NT2/D1 (cell line): ENCODE measurements at places on chromosomes 6 and 20.

DNA sequence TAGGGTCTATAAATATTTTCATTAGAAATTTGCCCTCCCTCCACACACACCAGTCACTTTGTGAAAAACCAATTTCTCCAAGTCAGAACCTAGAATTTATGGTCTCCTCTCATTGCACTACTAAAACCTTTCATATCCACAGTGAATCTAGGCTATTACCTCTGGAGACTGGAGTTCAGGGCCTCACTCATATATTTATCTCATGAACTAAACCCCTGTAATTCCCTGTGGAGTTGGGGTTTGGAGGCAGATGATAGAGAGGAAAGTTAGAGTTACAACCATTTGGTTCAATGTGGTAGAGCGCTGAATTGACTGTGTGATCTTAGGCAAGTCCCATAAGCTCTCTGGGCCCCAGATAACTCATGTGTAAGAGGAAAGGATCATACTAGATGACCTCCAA, 18.2 kb upstream of the CEP85L start:
- no peak for DNase-seq

DNA sequence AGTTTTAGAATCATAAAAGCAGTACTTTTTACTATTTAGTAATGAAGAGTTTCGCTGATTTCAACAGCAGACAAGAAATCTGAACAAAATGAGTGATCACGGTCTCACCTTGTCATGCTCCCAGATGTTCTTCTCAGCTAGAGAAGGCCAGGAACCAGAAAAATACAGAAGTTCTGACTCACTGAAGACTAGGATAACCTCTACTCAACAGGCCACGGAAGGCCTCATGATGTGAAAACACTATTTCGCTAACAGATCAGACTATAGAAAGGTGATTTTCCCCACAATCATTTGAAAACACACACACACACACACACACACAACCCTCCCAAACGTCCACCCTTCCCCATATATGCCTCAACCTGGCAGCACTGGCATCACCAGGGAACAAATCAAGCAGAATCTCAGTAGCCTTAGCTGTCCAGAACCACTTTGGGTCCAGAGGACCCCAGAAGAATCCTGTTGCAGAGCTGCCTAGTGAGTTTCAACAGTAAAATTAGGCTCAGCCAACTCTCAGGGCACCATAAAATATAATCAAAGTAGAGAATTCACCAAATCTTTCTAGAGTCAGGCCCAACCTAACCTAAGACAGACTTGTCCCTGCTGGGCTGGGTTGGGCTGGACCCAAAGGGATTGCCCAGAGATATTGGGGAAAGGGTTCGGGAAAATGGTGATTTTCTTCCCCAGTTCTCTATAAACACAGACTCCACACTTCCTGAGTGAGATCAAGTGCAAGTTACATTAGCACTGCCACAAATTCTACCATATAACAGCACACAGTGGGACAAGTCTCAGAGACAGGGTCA, 7.9 kb downstream of the EXOC2 start:
- DNase-seq, result no peak

DNA sequence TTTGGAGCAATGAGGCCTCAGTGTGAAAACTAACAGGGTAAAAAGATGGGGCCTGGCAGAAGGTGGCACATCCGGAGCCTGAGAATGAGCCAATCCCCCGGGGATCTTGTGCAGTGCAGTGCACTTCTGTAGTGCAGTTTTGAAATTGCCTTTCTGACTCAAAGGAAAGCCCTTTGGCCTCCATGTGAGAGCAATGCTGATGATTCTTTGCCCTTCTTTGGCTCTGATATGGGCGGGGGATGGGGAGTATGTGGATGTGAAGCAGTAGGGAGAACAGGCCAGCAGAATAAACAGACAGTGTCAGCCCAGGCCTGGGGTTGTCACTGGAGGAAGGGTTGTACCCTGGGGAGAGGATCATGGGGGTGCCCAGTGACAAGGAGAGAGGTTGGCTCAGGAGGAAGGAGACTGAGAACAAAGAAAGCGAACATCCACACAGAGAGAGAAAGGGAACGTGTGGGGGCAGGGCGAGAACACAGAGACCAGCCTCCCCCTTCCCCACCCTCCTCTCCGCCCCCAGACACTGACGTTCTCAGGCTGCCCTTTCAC, 351.2 kb downstream of the CDC5L start:
- no peak for DNase-seq

GRCh38 chr6:26240157-26241032, 124.6 kb upstream of the BTN3A2 start:
- no peak for DNase-seq

DNA sequence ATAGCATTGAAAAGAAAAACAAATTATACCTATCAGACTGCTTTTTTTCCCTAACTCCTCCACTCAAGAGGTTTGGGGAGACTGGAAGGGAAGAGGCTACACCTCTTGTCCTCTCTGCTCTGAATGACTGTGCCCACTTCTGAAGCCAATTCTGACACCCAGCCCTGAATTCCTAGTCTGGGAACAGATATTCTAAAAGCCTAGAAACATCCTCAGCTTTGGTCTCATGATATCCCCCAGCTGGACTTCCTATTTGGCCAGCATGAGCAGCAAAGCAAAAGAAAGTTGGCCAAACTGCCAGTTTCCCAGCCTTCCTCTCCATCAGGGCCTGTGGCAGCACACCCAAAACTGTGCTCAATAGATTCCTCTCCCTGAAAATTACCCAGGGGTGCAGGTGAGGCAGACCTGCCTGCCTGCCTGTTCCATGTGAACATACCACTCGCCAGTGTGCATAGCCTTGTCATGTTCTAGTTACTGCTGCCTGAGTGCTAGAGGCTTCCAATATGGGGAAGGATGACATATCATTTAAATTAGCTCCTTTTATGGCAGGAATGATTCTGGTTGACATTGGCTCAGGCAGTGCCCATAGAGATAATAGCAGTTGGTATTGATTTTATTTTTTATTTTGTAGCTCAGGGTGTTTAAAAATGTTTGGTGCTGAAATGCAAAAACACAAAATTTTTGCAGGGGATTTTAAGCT, 152.1 kb upstream of the RIN2 start:
- DNase-seq, result no peak

DNA sequence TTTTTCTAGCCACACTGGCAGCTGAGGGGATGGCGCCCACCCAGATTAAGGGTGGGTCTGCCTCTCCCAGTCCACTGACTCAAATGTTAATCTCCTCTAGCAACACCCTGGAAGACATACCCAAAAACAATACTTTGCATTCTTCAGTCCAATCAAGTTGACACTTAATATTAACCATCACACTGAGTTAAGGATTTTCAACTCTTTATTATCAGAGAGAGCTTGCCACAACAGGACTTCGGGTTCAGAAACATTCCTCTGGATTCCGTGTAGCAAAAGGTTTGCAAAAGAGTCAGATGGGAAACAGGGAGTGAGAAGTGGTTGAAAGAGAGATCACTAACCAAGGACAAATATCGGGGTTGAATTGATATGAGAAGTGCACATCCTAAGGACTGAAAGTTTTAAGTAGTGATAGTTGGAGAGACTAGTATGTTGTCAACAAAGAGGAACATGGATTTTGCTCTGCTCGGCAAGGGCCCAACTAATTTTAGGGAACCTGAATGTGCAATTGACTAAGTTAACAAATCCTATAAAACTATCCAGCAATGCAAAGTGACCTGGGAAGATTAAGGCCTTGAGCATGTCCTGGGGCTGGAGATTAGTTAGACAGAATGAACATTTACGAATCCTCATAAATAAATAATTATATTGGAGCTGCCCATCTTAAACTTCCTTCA, 137.0 kb upstream of the TENT5A start:
- no peak for DNase-seq

- no peak for DNase-seq
These were observed 21.6 kb downstream of the STX7 start for GRCh38 chr6:132491303-132491702.

GRCh38 chr20:40506537-40506939, 182.5 kb downstream of the MAFB start:
- no peak for DNase-seq

GRCh38 chr6:117960877-117961276, 53.8 kb downstream of the SLC35F1 start:
- DNase-seq, result no peak

DNA sequence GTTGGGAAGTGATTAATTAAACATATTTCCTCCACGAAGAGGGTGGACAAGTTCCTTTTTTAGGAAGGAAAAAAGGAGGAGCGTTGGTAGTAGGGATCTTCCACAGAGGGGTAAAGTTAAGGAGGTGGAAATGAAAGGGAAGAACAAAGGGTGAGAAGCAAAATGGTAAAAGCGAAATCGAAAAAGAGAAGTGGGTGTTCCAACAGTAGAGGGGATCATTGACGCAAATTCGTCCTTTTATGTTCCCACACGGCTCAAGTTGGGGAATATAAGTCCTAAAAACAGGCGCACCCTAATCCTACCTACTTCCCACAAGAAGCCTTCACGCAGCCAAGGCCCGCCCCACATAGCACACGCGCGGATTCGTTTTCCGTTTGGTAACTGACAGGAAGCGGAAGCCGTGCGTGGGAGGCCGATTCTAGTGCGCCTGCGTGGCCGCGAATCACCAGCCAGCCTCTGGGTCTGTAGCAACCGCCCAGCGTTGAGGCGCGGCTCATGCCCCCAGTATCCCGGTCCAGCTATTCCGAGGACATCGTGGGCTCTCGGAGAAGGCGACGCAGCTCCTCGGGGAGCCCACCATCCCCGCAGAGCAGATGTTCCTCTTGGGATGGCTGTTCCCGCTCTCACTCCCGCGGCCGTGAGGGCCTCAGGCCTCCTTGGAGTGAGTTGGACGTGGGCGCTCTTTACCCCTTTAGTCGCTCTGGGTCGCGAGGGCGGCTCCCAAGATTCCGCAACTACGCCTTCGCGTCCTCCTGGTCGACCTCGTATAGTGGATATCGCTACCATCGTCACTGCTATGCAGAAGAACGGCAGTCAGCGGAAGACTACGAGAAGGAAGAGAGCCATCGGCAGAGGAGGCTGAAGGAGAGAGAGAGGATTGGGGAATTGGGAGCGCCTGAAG, at the start of gene NKAPL:
Gene NKAPL (plus strand): TSS at position 421 of the 901 bp plus-strand sequence. CDS start 75 bp downstream, at position 496.
- no peak for DNase-seq

- DNase-seq, result no peak
These were observed 64.2 kb upstream of the KIF25 start for GRCh38 chr6:167933290-167933689.

DNA sequence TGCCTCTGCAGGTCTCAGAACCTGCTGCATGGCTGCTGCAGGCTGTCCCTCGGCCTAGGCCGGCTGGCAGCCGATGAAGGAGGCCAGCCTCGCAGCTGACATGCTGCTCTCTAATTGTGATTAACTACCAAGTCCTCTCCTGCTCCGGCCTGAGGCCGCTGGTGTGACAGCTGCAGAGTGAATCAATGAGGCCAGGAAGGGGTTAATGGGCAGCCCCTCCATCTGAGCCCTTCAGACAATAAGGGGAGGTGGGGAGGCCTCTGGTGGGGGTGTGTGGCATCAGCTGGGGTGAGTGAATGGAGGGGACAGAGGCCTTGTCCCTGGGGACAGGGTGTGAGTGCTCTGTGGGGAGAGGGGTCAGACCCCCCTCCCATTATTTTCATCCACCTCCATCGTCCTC, 34.4 kb downstream of the SLC52A3 start:
- no peak for DNase-seq

DNA sequence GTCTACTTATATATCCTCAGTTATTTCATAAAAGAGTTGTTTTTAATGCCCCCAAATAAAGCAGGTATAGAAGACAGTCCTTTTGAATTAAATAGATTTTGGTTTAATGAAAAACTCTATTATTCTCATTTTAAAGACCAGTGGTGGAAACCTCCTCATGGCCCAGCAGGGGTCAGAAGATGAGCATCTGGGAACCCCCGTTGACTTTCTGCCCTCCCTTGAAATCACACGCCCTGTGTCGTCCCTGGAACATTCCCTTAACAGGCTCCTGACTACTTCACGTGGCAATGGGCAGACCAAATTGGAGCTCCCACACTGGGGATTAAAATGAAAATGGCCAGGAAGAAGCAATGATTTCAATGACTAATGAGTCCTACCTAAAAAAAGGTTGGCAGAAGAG, 220.9 kb downstream of the KIF16B start:
- no peak for DNase-seq

- no peak for DNase-seq
These were observed 632.8 kb downstream of the HACE1 start for GRCh38 chr6:104226790-104227446.

GRCh38 chr6:111990214-111990613, 63.7 kb upstream of the CCN6 start:
- no peak for DNase-seq

DNA sequence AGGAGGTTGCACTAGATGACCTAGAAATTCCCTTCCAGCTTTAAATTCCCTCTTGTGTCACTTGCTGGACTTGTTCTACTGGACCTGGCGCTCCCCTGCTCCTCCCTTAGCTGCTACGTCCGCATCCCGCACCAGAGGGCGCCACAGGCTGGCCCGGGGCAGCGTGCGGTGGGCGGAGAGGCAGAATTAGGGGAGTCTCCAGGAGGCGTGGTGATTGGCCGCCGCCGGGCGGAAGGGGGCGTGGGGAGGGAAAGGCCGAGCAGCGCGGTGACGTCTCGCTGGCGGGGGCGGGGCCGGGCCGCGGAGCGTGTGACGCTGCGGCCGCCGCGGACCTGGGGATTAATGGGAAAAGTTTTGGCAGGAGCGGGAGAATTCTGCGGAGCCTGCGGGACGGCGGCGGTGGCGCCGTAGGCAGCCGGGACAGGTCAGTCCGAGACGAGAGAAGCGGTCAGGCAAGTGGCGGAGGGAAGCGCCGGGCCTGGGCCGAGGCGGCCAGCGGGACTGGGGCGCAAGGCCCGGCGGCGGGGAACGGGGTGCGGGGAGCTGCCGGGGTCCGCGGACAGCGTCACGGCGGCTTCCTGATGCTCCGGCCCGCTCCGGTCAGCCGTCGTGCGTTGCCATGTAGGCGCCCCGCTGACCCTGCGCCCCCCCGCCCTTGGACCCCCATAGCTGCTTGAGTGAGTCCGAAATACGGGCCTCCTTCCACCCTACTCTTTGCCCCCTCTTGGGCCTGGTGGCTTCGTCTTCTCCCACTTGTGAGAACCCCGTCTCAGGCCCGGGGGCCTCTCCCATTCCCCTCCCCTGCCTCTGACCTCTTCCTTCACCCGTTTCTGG, at the start of gene PPARD:
Gene PPARD (plus strand): TSS at position 301 of the 834 bp plus-strand sequence. CDS start 68,530 bp downstream, outside the sequence.
- DNase-seq, result peak; percentile 87

DNA sequence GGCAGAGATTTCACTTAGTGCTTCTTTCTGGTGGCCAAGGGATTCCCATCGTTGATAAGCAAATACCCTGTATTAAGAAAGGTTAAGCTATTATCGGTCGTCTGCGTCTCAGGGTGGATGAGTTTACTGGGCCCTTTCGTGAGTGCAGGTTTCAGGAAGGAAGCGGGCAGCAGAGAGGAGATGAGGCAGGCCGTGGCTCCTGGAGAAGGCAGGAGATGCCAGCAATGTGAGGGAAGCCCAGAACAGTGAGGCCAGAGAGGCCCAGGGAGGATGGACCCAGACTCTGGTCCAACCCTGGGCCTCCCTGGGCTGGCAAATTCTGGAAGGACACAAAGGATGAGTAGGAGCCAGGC, 11.2 kb downstream of the TFEB start:
- no peak for DNase-seq

GRCh38 chr6:27532820-27533538, 60.1 kb upstream of the ZNF184 start:
- no peak for DNase-seq

DNA sequence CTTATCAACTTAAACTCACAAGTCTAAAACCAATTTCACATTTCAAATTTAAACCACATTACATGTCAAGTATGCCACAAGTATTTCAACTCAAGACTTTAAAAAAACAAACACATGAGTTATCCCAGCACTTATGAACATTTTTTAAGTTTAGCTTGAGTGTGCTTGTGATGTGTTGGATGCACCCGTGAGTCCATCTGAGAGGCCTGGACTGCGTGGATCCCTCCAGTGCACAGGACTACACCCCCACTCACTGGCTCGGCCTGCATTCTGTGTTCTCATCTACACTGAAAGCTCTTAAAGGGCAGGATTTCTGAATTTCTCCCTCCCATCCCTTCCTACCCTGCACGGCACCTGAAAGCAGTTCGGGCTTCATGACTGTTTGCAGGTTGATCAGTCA, 128.8 kb upstream of the CD93 start:
- DNase-seq, result no peak
